ENCODE measurements at places on chromosomes 5 and 9.

DNA sequence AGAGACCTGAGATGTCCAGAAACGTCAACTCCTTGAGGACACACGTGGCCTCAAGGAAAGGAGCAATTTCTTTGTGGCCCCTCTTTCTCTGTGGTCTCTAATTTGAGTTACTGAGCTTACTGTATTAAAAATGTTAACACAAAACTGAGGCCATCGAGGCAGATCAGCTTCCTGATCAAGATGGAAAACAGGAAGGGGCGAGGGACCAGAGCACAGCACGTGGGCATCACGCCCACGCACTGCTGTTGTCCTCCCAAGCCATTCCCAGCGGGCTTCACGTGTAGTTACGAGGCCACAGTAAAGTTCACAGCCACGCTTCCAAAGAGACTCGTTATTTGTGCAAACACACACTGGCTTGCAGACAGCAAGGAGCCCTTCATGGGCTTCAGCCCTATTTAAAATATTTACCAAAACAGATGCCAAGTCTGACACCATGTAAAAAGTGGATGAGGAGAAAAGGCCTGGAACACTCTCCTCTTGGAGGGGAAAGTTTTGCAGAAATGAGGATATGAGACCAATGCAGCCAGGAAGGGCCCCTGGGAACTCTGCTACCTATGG lies 149.5 kb downstream of the ROR2 start:
- no peak for DNase-seq

GRCh38 chr5:135477613-135478066 lies 25.5 kb upstream of the TIFAB start:
- DNase-seq: no peak

DNA sequence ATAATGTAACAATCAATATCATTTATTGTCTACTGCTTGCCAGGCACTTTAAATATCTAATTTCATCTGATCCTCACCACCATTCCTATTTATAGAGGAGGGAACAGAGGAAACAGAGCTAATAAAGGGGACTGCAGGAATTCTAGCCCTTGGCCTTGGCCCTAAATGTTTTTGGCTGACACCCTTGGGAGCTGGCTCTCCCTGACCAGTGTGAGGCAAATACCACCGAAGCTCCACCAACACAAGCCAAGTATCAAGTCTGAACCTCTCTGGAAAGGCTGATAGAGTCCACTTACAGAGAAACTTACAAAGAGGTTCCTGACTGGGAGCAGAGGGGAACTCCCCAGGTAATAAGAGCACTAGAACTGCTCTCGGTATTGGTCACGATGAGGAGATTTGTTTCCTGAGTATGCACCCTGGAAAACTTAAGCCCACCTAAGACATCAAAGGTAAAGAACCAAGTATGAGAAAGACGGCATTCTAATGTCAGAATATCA lies 243.1 kb upstream of the PANK3 start:
- no peak for DNase-seq

DNA sequence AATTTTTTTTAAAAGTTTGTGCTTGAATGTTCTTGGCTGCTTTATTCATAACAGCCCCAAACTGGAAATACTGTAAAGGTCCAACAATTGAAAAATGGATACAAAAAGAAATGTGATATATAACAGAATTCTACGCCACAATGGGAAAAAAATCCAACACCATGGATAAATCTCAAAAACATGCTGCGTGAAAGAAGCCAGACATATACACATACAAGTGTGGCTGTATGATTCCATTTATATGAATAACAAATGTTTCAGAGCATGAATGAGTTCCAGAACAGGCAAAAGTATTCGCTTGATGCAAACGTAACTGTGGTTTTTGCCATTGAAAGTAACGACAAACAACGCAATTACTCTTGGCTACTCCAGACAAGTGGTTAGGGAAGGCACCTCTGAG lies 7.2 kb upstream of the SFXN1 start:
- DNase-seq: no peak

DNA sequence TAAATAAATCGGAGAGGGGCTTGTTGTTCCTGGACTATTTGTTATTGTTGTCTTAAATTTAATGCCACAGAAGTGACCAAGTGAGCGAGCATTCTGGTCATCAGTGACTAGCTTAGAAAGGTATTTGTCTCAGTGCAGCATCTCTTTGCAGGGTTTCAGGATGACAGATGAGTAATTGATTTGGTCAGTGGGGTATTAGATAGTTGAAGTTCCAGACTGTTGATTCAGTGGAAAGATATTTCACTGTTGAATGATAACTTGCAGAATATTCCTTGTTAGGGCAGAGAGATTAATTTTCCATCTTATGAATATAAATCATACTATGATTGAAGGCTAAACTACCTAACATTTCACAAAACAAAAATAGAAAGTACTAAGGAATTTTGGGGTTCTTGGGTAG lies 122.4 kb downstream of the TRIO start:
- no peak for DNase-seq

DNA sequence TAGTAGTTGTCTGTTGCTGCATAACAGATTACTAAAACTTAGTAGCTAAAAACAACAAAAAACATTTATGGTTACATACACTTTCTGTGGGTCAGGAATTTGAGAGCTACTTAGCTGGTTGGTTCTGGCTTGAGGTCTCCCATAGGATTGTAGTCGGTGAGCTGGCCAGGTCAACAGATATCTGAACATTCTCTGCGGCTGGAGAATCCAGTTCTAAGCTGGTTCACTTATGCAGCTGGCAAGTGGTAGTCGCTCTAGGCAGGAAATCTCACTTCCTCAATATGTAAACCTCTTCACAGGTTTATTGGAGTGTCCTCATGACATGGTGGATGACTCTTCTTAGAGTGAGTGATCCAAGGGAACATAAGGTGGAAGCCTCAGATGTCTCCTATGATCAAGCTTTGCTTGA lies 65.7 kb upstream of the TNFAIP8 start:
- DNase-seq: no peak

DNA sequence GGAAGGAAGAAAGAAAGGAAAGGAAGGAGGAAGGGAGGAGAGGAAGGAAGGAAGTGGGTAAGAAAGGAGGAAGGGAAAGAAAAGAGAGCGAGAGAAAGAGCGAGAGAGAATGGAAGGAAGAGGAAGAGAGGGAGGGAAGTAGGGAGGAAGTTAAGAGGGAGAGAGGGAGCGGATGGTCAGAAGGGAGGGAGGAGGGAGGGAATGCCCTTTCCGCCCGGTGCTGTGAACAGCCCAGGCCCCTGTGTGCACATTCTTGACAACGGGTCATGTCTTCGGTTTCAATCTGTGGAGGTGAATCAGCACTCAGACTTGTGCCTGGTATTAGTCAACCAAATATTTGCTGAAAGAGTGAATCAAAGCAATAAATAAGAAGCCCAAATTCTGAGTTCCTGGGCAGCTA lies 39.2 kb downstream of the PRUNE2 start:
- no peak for DNase-seq

DNA sequence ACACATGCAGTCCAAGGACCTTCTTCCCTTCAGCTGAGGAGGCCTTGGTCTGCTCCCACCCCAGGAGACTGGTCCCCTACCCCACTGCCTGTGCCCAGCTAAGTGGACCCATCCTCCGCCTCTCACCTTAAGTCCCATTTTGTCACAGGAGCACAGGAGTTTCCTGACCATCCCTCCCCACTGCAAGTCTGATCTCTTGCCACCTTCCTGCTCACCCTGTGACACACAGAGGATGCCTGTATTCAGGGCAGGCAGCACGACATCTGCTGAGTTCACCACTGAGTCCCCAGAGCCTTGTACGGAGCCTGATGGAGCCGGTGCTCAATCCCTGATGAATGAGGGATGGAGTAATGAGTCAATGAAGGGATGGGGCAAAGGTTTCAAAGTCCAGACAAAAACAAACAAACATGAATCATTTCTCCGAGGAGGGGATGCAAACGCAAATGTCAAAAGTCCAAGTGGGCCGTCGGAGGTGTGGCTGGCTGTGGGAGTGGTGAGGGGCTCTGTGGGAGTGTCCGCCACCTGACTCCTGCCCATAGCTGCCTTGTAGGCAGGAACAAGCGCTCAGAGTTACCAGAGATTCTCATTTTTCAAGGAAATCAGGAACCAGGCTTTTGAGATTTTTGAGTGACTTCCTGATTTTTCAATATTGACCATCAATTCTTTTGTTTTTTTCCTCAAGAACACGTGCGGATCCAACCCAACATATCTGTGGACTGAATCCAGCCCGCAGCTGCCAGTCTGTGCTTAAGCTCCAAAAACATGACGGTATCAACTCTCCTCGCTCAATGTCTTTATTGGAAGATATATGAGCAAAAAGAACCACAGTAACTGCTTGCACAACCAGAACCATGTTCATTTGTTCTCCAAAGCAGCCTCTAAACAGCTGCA lies 4.4 kb downstream of the RAPGEF1 start:
- DNase-seq: no peak

DNA sequence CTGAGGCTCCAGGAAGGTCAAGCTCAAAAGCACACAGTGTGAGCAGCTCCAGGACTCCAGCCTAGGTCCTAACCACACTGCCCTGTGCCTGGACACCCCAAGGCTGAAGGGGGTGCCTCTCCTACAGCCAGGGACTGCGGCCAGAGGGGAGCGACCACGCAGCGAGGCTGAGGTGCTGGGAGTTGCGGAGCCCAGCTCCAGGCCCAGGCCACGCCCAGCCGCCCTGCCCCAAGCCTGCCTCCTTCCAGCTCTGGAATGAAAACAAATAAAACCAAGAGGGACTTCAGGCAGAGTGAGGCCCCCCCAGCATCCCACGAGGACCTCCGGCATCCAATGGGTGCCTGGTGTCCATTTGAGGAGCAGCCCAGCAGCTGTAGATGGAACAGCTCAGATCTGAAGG lies 15.2 kb downstream of the VAV2 start:
- no peak for DNase-seq

DNA sequence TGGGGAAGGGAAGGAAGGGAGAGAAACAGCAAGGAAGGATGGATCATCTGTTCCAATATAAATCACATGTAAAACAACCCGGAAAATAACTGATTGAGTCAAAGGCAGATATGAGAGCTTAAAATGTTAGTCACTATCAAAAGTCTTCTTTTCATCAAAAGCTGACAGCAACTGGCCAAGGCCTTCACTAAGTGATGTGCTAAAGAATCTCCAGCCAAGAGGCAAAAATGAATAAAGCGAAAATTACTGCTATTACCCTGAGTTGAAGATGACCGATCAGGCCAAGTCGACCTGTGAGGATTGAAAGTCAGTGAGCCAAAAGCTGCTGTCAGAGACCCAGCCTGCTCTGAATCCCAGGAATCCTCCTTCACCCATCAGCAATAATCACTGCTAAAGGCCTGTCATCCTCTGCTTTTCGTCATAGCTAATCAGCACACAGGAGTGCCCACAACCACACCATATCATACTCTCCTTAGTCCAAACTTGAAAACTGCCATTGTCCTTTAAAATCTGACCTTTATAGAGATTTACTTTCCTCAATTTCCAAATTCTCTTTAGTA lies 736.9 kb downstream of the TLE1 start:
- DNase-seq: no peak

DNA sequence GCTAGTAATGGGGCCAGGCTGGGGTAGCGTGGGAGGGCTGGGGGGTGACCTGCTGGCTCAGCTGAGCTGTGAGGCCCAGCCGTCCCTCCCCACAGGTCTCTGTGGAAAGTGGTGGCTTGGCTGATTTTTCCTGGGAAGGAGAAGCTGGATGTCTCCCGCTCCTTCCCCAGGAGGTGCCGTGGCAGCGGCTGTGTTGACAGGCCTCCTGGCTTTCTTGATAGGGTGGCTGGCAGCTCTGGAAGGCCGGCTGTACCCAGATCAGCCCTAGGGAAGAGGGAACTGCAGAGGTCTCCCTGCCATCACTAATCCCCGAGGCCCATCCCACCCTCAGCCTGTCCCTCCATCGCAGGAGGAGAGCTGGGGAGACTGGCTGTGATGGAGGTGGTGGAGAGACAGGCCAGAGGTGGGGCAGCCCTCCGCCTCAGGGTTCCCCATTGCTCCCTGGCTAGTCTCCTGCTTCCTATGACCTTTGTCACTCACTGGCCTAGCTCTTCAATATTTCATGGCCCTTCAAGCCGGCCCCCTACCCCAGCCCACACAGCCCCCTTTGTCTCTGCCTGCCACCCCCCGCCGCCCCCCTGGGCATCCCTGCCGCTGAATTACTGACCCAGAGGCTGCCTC lies 6.8 kb downstream of the CXXC5 start:
- no peak for DNase-seq

GRCh38 chr5:111997308-111997707 lies 240.3 kb upstream of the NREP start:
- DNase-seq: no peak

DNA sequence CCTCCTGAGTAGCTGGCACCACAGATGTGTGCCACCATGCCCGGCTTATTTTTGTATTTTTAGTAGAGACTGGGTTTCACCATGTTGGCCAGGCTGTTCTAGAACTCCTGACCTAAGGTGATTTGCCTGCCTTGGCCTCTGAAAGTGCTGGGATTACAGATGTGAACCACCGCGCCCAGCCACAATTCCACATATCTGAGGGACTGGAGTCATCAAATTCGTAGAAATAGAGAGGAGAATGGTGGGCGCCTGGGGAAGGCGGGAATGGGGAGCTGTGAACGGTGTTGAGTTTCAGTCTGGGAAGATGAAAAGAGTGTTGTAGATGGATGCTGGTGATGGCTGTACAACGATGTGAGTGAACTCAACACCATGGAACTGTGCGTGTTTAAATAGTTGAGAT lies 1.9 kb upstream of the ABO start:
- DNase-seq: no peak

GRCh38 chr5:105840800-105841199 lies 1829.9 kb downstream of the EFNA5 start:
- DNase-seq: no peak

- DNase-seq: no peak
Observed at GRCh38 chr9:94900222-94901018, 173.9 kb downstream of the AOPEP start.

GRCh38 chr9:126361810-126362238 lies 35.2 kb downstream of the MVB12B start:
- no peak for DNase-seq

DNA sequence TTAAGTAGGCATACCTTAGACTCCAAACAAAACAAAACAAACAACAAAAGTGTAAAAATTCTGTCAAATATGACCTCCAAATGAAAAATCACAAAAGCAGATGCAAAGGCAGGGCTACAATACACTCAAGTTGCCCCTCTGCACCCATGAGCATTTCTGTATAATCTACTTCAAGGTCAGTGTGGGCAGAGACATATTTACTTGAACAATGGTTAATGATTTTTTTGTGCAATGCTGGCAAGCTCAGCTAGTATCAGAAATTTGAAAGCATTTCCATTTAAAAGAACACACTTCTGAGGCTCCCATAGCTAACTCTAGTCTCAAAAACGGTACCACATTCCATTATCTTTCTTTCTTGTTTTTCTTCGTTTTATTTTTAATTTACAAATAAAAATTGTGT lies 57.9 kb downstream of the PLCXD3 start:
- DNase-seq: no peak

DNA sequence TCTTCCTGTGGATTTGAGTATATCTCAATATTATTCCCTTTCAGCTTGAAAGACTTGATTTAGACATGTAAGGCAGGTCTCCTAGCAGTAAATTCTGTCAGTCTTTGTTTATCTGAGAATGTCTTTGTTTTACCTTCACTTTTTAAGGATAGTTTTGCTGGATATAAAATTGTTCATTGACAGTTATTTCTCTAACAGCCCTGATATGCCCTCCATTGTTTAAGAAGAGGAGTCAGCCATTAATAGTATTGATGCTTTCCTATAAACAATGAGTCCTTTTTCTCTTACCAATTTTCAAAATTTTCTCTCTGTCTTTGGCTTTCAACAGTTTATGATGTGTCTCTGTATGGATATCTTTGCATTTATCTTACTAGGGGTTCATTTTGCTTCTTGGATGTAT lies 163.5 kb upstream of the ANKRD55 start:
- DNase-seq: no peak

Data from stimulated activated CD4-positive, alpha-beta T cell treated with anti-CD3 and anti-CD28 coated beads, Interleukin-12 subunit alpha, Interleukin-12 subunit beta, amount 100 ng/mL, for 4 hours (primary cell).